ENCODE measurements at places on chromosomes 3 and 15.
A peak's percentile ranks its signal among the peaks of the same experiment; 100 is the strongest.

GRCh38 chr3:134369231-134369741 is 5.0 kb downstream of the AMOTL2 start:
- no peak for DNase-seq

DNA sequence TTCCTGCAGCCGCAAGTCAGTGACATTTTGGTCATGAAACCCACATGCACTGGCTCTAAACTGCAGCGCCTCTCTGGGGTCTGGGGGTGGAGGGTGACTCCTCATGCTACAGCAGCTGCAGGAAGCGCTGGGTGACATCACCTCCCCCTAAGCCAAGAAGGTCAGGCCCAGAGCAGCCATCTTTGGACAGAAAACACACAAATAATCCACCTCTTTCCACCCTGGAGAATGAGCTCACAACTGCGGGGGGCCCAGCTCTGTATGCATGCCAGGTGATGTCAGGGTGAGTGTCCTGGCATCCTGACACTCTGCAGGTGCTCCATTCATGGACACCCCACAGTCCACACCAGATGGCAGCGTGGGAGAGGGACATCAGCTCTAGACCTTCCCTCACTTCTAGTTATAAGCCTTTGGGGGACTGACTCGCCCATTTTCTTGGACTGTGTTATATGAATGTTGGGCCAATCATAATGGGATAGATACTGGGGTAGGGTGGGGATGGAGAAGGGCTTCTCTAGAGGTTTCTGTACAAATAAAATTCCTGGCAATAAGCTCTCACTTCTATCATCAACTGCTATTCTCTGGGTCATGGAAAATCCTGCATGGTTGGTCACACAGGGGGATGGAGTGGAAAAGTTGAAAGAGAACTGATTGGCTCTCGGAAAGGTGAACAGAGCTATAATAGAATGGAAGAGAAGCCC is 70.7 kb upstream of the THBS1 start:
- no peak for DNase-seq

GRCh38 chr3:59262076-59262498 is 212.3 kb upstream of the CFAP20DC start:
- no peak for DNase-seq

- no peak for DNase-seq
These were observed 7.5 kb upstream of the TBC1D21 start for GRCh38 chr15:73865904-73866303.

DNA sequence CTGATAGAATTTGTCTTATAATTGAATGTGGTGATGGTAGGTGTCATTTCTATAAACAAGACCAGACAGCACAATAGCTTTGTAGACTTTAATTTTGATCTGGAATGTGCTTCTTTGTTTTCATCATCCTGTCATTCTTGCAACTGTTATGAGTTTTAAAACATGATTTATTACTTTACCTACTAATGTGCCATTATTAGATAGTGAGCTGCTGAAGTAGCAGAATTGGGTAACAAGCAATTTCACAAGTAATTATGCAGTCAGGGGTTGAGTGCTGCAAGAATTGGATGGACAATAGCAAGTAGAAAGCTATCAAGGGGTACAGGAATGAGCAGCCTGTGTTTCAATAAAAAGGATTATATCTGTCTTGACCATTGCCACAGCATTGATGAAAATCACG is 975.6 kb downstream of the ROBO1 start:
- DNase-seq = no peak

GRCh38 chr15:96595951-96596350 is 265.5 kb downstream of the NR2F2 start:
- DNase-seq = no peak

GRCh38 chr3:71927505-71928066 is 142.6 kb upstream of the PROK2 start:
- no peak for DNase-seq

DNA sequence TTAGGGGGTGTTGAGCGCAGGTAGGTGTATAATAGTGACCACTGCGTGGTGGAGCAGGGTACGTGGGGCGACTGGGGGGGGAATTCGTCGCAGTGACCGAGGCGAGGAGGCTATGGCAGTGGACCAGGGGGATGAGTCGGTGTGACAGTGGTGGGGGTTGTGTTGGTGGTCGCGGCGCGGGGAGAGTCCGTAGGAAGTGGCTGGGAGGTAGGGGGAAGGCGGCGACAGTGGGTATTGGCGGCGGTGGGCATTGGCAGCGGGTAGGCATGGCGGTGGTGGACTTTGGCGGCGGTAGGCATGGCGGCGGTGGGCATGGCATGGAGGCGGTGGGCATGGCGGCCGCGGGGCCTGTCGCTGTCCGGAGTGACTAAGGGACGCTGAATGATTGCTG is 739 bp downstream of the SNRPN start:
- peak; percentile 2 for DNase-seq

DNA sequence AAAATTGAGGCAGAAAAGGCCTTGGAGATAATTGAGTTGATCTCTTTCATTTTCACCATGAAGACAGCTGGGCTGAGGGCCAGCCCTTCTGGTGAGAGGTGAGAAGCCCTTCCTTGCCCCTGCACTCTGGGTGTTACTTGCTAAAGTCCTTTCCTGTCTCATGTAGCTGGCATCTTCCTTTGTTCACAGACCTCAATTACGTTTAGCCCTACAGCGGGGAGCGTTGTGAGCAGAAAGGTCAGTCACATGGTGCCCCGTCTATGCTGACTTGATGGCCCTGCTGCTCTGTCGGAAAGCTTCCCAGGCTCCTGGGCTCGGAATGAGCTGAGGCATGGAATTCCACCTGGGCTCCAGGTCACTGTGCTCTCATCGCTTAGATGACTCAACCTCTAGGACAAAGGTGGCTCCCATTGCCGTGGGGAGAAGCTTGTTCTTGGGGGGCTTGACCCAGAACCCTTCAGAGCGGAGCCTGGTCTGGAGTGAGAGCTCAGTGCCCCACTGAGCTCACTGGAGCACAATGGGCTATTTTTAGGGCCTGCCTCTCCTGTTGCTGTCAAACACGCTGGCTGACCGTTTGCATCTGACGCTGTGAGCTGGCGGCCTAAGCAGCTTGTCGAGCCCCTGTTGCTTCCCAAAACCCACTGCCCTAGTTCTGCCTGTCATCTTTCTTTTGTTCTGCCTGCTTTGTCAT is 47.0 kb downstream of the RPLP1 start:
- DNase-seq = no peak

GRCh38 chr3:49793486-49794085 is 6.1 kb downstream of the CDHR4 start:
- no peak for DNase-seq

- DNase-seq = no peak
These were observed 72.2 kb downstream of the NR1D2 start for GRCh38 chr3:24017305-24017704.

GRCh38 chr3:160368804-160369203 is 30.2 kb downstream of the IFT80 start:
- DNase-seq = peak; percentile 18

- DNase-seq = no peak
These were observed 750.7 kb upstream of the CFAP20DC start for GRCh38 chr3:59800481-59800880.

DNA sequence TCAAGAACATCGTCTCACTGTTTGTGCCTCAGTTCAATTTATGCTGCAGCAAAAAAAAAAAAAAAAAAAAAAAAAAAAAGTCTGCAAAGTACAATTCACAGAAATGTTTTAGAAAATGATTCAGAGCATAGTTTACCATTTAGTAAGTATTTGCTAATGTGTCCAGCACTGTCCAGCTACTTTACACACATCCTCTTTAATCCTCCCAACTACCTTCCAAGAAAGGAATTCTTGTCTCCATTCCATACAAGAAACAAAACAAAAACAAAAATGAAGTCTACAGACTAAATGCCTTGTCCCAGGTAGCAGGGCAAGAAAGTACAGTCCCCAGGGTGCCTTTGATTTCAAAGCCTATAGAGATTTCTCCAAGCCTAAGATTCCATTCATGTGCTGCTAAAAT is 38.9 kb upstream of the SNTN start:
- no peak for DNase-seq

DNA sequence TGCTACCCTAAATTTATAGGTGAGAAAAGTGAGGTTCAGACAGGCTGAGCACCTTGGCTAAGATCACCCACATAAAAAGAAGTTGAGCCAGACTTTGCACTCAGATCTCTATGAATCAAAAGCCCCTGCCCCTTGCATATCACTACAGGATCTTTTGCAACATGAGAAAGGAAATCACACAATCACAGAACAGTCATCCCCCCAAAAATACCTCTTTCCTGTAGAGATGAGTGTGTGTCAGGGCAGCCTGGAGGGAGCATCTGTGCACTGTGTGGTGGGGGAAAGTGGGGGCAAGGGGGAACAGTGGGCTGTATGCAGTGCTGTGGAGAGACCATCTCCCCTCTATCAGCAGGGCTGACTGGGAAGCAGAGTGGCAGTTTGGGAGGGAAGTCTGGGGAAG is 46.6 kb downstream of the EPHB3 start:
- peak; percentile 46 for DNase-seq

DNA sequence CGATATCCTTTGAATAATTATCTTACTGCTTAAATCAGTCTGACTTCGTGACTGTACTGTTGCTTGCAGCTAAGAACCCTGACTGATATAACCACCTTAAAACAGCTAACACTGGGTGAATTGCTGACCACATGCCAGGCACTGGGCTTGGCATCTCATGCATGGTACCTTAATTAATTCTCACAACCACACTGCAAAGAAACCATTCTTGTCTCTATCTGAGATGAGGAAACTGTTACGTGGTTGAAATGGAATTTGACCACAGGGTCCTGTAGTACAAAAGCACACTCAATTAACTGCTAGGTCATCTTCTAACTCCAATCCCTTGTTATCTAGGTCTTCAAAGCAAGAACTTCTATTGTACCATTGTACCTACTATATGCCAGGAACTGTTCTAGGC is 92.7 kb upstream of the PRICKLE2 start:
- no peak for DNase-seq

GRCh38 chr3:144692488-144692887 is 720.9 kb downstream of the DIPK2A start:
- DNase-seq = no peak

DNA sequence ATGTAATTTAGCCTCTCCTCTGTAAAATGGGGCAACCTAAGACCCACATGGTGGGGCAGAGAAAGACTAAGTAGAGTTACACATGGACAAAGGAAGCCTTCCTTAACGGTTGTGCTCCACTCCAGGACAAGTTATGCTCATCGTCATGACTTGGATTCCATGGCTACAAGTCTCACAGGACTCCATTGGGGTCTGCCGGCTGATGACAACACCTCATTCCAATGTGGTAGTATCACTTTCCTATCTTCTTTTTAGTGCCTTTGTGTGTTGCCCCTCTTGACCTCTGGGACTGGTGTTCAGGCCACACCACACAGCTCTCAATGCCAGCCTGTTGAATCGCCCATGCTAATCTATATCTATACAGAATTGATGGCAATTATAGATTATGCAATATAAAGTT is 181.3 kb upstream of the WNT5A start:
- no peak for DNase-seq

- DNase-seq = no peak
These were observed 13.7 kb upstream of the SEMA3B start for GRCh38 chr3:50255251-50255615.

DNA sequence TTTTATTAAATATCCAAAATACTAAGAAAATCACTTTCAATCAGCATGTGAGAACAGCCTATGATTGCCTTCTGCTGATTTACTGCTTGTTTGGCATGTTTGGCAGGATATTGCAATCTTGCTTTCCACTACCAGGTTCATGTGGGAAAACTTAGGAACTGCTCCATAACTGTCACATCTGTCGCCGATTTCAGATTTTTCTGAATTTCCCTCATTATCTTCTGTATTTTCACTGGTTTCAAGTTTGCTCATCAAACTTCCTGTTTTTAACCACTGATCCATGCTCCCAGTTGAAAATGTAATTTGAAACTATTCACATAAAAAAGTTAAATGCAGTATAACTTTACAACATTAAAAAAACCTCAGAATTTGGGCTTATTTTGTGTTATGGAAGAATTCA is 93.0 kb downstream of the NFKBIZ start:
- DNase-seq = no peak

GRCh38 chr15:27222479-27222878 is 251.5 kb downstream of the GABRG3 start:
- no peak for DNase-seq

DNA sequence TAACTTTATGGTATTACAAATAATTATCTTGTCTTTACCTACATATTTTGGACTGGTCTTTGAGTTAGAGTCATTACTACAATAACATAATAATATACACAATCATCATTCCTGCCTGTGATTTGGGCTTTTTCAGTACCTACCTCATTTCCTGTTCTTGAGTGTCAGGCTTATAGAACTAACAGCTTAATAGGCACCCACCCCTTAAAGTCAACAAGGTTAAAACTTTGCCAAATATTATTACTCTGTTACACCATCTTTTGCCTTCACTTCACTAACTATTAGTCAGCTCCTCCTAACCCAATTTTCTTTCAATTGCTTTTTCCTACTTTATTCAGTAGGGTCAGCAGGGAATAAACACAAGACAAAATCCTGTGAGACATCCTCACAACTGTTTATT is 488.7 kb upstream of the AGTR1 start:
- DNase-seq = no peak

DNA sequence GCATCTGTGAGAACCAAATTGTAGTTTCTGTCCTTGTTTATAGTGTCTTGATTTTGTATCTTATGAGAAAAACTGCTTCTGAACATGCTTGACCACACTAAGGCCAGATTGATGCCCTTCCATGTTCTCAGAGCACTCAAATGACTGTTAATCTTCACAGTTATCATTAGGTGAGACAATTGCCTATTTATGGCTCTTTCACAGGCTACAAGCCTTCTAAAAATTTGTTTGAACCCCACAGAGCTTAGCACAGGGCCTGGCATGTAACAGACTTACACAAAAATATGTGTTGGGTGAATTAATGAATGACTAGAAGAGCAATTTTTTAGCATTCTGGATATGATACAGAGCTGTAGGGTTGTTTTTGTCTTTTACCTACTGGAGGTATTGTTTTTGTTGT is 43.1 kb downstream of the BTLA start:
- no peak for DNase-seq

DNA sequence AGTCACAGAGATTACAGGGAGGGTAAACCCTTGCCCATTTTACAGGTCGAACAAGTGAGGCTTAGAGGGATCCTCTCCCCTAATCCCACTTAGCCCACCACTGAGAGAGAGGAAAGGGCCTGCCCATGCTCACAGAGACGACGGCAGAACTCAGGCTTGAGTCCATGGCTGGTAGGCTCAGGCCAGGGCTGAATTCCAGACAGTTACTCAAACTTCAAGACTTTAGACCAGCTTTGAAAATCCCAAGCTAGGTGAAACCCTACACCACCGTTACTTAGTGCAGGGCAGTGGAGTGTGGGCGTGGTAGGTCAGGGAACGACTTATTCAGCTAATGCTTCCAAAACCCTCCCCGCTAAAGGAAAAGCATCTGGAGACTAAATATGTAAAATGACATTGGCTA is 16.4 kb downstream of the GRIP2 start:
- no peak for DNase-seq

- no peak for DNase-seq
These were observed 11.7 kb downstream of the NKTR start for GRCh38 chr3:42612217-42612616.

GRCh38 chr3:108389372-108389771 is 93.0 kb downstream of the HHLA2 start:
- no peak for DNase-seq
